Thyroid gland (tissue), 4 donors: ENCODE measurements at places on chromosomes 12 and 14. TPM values are rescaled to one million over a fixed set of nuclear protein-coding genes. Genes with fewer than 3 reads are reported as not detected.

- H3K4me1 ChIP-seq, result no peaks in the 10 kb centered on the region
- no peak overlapping the region for H3K27ac ChIP-seq
- no peak overlapping the region for H3K4me3 ChIP-seq
- no peak for DNase-seq
Measured at GRCh38 chr14:38578278-38578681, 322.4 kb upstream of the CLEC14A start.

DNA sequence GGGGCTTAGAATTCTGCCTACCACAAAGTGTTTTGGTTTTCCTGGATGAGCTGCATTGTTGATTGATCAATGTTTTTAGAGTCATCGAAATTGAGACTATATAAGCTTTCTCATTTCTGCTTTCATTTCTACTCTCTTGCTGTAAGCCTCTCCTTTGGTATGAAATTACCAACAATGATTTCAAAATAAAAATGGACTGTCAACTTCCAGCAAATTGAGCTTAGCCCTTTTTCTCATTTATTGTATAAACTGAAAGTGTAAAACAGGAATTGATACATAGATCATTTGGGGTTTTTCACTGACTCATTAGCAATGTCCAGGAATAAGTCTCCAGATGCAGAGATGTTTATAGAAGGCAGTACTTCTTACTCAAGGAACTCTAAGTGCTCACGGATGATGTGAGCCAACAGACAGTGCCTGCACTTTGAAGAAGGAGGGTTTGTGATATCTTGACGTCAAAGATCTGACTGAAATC lies 20.0 kb upstream of the PCNX1 start:
- peak; percentile 26 for DNase-seq
- no peaks in the 10 kb centered on the region for H3K36me3 ChIP-seq
- H3K27ac ChIP-seq, result peak overlapping the region; percentile 39

DNA sequence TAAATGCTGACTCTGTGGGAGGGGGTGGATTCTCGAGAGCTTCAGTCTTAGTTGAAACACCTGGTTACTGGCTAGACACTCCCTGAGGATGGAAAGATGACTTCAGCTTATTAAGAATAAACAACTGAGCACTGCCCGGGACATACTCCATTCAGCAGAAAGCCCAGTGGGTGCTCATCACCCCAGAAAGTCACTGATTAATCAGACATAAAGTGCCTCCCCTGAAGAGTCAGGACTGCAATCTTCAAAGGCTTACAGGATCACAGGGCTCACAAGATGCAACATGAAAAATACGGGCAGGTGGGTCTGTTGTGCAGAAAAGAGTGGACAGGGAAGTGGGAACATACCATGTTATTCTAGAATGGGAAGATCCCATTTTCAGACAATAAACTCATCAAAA lies 207.0 kb downstream of the CALM1 start:
- DNase-seq, result no peak
- H3K4me3 ChIP-seq, result no peak overlapping the region
- no peaks in the 10 kb centered on the region for H3K27me3 ChIP-seq
- no peak overlapping the region for H3K27ac ChIP-seq
- peaks cover 10% of the 10 kb centered on the region for H3K4me1 ChIP-seq
- no peaks in the 10 kb centered on the region for H3K36me3 ChIP-seq

GRCh38 chr12:116996093-116996492 lies 85.3 kb downstream of the FBXW8 start:
- no peaks in the 10 kb centered on the region for H3K4me1 ChIP-seq
- no peak overlapping the region for H3K27ac ChIP-seq
- H3K36me3 ChIP-seq, result no peaks in the 10 kb centered on the region
- DNase-seq, result no peak
- H3K27me3 ChIP-seq, result no peaks in the 10 kb centered on the region
- H3K4me3 ChIP-seq, result no peak overlapping the region

DNA sequence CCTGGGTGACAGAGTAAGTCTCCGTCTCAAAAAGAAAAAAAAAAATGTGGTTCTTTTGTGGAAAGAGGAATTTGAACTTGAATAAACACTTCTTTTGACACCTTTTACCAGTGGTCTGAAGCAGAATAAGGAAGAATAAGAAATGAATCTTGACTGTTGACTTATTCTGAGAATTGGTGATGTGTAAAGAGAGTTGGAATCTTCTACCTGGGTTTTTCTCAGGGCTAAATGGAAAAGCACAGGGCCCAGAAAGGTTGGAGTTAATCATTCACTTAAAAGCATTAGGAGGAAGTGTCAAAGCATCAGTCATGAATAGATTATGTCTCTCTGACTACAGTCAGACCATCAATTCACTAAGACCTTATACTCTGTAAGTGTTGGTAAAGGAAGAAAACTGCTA lies 13.9 kb downstream of the PNMA1 start:
- no peaks in the 10 kb centered on the region for H3K27me3 ChIP-seq
- H3K4me1 ChIP-seq, result no peaks in the 10 kb centered on the region
- DNase-seq, result no peak

- no peak overlapping the region for H3K4me3 ChIP-seq
- H3K27me3 ChIP-seq, result no peaks in the 10 kb centered on the region
- H3K27ac ChIP-seq, result peak overlapping the region; percentile 36
- peaks cover 21% of the 10 kb centered on the region for H3K4me1 ChIP-seq
- DNase-seq, result peak; percentile 72
- H3K36me3 ChIP-seq, result no peaks in the 10 kb centered on the region
Measured at GRCh38 chr12:106342397-106343213, 14.9 kb upstream of the POLR3B start.

DNA sequence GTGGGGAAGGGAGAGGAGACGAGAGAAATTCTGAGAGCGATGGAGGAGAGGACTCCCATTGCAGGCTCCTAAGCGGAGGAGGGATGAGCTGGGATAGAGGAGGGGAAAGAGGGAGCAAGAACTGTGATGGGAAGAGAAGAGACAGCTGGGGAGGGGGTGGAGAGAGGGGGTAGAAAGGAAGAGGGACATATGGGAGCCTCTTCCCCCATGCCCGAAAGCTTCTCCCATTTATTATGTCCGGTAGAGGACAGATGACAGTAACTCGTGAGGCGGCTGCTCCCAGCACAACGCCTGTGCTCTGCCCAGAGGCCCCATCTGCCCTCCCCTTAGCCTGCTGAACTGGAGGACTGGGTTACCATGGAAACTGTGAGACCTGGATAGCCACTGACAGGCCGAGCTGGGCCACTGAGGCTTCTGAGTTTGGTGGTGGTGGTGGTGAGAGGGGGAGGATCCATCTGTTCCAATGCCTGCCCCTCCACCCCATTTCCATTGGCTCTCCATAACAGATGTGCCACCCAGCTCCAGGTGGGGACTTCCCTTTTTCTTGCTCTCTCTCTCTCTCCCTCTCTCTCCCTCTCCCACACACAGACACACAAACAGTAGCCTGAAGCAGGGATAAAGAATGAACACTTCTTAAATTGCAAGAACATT lies 8.3 kb downstream of the CPNE6 start:
- no peak overlapping the region for H3K27ac ChIP-seq
- H3K4me1 ChIP-seq, result peaks cover 15% of the 10 kb centered on the region
- H3K4me3 ChIP-seq, result no peak overlapping the region

DNA sequence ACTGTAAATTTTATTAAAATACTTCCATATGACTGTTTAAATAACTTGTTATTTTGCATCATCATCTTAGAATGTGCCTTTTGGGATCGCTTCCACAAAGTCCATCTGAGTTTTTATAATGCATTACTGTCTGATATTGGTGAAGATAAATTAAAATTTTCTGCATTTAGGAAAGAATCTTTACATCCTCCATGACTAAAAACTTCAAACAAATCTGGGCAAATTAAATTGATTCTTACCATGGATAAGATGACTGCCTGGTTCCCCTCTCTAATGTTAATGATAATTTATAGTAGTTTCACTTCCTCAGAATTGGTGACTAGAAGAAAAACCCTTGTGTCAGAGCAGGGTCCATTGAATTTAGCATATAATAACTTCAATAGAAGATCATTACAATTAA lies 94.7 kb upstream of the SLC38A4 start:
- no peaks in the 10 kb centered on the region for H3K27me3 ChIP-seq
- H3K4me1 ChIP-seq, result no peaks in the 10 kb centered on the region
- no peak overlapping the region for H3K27ac ChIP-seq
- H3K4me3 ChIP-seq, result no peak overlapping the region
- DNase-seq, result no peak

DNA sequence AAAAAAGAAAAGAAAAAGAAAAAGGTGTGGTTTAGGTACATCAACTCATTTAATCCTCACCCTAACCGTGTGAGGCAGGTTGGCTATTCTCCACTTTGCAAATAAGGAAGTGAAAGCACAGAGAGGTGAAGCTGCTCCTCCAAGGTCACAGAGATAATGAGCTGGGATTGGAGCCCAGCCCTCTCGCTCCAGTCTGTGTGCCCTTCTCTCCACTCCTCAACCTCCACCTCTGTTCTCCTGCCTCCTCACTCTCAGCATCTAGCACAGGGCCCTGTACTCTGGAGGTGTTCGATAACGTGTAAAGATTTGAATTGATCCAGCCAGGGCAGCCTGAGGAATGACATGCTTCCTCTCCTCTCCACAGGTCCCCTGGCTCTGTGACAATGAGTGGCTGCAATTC lies 502.3 kb downstream of the TMEM132D start:
- H3K4me1 ChIP-seq, result no peaks in the 10 kb centered on the region
- no peak for DNase-seq
- H3K27ac ChIP-seq, result no peak overlapping the region
- no peaks in the 10 kb centered on the region for H3K27me3 ChIP-seq
- H3K36me3 ChIP-seq, result no peaks in the 10 kb centered on the region
- H3K4me3 ChIP-seq, result no peak overlapping the region

DNA sequence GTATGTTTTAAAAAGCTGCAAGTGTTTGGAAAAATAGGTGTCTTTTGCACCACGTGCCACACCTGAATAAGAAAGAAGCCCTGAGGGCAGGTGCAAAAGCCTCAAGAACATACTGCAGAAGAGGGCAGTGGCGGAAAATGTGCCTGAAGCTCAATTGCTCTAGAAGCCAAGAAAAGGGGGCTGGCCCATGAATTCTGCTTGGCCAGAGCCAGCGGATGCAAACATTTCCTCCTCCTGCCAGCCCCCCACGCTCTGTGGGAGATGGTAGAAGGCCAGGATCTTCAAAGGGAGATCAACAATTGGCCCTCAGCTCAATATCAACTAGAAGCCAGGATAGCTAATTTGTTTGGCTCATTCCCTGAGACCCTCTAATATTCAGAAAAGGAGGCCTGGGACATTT lies 80.3 kb upstream of the TMEM132D start:
- H3K27me3 ChIP-seq, result no peaks in the 10 kb centered on the region
- no peak overlapping the region for H3K27ac ChIP-seq
- no peaks in the 10 kb centered on the region for H3K36me3 ChIP-seq
- no peak for DNase-seq
- no peaks in the 10 kb centered on the region for H3K4me1 ChIP-seq

GRCh38 chr12:118549510-118549980 lies 173.2 kb downstream of the SUDS3 start:
- no peaks in the 10 kb centered on the region for H3K27me3 ChIP-seq
- no peak for DNase-seq
- no peak overlapping the region for H3K27ac ChIP-seq
- no peak overlapping the region for H3K4me3 ChIP-seq
- no peaks in the 10 kb centered on the region for H3K36me3 ChIP-seq

- no peaks in the 10 kb centered on the region for H3K36me3 ChIP-seq
- H3K4me1 ChIP-seq, result peaks cover 18% of the 10 kb centered on the region
- no peaks in the 10 kb centered on the region for H3K27me3 ChIP-seq
- H3K4me3 ChIP-seq, result no peak overlapping the region
- no peak for DNase-seq
- no peak overlapping the region for H3K27ac ChIP-seq
Measured at GRCh38 chr12:11543457-11544158, 105.9 kb upstream of the ETV6 start.

DNA sequence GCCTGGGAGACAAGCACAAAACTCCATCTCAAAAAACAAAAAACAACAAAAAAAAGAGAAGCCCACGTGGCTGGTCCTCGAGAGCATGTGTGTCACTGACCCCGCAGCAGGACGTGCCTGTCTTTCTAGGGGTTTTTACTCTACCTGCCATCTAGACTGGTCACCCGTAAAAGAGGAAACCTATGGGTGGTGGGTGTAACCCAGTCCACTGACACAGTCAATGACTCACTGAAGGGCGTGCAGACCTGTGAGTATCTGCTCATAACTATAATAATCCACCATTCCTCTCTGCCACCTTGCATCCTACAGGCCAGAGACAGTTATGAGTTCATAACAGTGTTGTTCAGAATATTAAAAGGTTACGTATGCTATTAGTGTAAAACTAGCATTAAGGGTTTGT lies 4.6 kb downstream of the GOLGA3 start:
- H3K4me1 ChIP-seq, result peaks cover 24% of the 10 kb centered on the region
- H3K27me3 ChIP-seq, result no peaks in the 10 kb centered on the region
- H3K27ac ChIP-seq, result no peak overlapping the region

DNA sequence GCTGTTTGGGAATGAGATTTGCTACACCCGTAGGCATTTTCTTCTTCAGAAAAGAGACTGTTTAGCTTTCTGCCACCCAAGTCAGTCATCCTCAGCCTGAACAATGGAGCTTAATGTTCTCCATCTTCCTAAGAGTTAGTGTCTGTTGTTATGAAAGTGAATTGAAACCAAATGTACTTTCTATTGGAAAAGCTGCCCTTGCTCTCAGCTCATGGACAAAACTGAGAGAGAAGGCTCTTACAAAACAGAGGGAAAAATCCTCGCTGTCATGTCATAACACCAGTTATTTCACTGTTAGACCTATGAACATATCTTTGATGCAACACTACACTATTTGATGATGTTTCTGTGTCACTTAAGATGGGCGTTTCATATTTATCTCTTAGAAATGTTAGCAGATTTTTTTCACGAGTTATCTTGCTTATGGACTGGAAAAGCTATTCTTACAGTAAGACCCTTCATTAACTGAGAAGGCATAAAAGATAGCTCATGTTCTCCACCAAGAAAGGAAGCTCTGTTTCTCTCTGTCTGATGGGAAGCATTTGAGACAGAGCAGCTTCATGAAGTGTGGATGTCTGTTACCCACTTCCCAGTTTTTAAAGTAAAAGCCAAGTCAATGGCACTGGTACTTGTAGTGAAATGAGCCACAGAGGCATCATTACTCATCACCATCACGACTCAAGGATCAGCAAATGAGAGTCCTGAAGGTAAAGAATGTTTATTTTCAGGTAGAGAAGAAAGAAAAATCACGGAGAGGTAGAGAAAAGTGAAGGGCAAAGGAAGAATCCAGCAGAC lies 483.9 kb downstream of the ZFP36L1 start:
- H3K36me3 ChIP-seq, result no peaks in the 10 kb centered on the region
- no peak overlapping the region for H3K27ac ChIP-seq
- H3K4me3 ChIP-seq, result no peak overlapping the region
- H3K4me1 ChIP-seq, result peaks cover 32% of the 10 kb centered on the region
- DNase-seq, result no peak
- H3K27me3 ChIP-seq, result no peaks in the 10 kb centered on the region

Gene DNAH10
- total RNA-seq, result 0.27 TPM

Gene KRT5
- not detected for total RNA-seq

Gene PCED1B
- total RNA-seq, result 1.5 TPM

Gene TROAP
- total RNA-seq, result 2.6 TPM

Gene GALNT6
- total RNA-seq, result 14.1 TPM

Gene SIVA1
- total RNA-seq, result 198 TPM

Gene KRT1
- total RNA-seq, result not detected

Gene KRT77
- total RNA-seq, result not detected
